ENCODE measurements at places on chromosomes 11 and 22.
A peak's percentile ranks its signal among the peaks of the same experiment; 100 is the strongest.

- DNase-seq, result peak; percentile 45
These were observed 240.6 kb downstream of the ETS1 start for GRCh38 chr11:128346804-128347203.

DNA sequence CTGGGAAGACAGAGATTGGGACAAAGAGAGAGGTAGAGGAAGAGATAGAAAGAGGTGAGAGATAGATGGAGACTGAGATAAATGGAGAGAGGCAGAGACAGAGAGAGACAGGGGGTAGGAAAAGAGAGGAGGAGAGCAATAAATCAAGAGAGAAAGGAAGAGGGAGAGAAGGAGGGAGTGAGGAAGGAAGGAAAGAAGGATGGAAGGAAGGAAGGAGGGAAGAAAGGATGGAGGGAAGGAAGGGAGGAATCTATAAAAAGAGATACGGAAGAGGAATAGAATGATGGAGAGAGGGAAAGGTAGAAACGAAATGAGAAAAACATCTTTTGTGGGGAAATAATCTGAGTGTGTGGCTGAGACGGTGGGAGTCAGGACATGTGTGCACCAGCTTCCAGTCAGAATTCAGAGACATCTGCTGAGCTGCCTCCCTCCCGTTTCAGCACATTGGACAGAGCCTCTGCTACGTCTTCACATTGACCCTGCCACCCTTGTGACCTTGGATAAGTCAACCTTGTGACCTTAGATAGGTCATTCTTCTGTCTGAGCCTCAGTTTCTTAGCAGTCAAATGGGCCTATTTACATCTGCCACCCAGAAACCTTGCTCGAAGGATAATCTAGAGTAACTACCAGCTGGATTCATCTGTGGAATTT, 417.8 kb downstream of the MIAT start:
- DNase-seq, result no peak

DNA sequence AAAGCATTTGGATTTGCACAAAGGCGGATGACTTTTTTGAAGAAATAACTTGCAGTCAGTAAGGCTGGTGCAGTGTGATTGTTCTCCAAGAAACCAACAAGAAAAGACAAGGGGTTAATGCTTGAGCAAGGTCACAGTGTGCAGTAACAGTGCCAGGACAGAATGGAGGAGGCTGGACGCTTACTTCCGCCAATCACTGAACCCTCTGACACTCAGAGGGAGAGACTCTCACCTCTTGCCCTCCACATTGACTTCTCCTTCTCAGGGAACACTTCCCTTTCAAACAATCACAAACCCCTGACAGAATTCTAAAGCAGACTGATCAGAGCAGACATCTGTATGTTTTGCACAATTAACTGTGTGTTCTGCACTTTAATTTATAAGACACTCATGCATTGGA, 228.4 kb downstream of the BLID start:
- DNase-seq, result no peak

GRCh38 chr11:57335023-57335342, 709 bp downstream of the SSRP1 start:
- DNase-seq, result no peak

DNA sequence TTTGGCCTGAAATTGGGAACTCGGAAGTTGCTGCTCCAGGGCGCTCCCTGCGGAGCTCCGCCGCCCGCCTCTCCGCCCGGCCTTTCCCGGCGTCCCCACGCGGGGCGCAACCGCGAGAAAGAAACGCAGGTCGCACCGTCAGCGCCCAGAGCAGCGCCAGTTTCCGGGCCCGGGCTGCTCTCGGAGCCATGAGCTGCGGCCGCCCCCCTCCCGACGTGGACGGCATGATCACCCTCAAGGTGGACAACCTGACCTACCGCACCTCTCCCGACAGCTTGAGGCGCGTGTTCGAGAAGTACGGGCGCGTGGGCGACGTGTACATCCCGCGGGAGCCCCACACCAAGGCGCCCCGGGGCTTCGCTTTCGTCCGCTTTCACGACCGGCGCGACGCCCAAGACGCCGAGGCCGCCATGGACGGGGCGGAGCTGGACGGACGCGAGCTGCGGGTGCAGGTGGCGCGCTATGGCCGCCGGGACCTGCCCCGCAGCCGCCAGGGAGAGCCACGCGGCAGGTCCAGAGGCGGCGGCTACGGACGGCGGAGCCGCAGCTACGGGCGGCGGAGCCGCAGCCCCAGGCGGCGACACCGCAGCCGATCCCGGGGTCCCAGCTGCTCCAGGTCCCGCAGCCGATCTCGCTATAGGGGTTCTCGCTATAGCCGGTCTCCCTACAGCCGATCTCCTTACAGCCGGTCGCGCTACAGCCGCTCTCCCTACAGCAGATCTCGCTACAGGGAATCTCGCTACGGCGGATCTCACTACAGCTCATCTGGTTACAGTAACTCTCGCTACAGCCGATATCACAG, 521 bp downstream of the SRSF8 start:
- peak; percentile 79 for DNase-seq

GRCh38 chr11:76802621-76803020, 19.5 kb downstream of the TSKU start:
- DNase-seq, result no peak

DNA sequence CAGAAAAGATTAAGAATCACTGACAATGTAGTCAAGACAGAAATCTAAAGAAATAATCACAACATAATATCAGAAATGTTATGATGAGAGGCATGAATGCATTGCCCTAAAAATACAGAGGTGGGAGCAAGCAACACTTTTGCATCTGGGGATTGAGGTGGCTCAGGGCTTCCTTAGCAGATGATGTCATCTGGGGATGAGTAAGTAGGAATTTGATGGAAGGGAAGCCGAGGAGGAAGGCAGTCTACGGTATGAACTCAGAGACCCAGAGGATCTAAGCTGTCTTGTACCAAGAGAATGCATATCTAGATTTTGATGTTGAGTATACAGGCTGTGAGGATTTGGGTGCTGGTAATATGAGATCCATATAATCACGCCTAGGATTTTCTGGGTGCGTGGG, 193.0 kb upstream of the SNX19 start:
- no peak for DNase-seq

DNA sequence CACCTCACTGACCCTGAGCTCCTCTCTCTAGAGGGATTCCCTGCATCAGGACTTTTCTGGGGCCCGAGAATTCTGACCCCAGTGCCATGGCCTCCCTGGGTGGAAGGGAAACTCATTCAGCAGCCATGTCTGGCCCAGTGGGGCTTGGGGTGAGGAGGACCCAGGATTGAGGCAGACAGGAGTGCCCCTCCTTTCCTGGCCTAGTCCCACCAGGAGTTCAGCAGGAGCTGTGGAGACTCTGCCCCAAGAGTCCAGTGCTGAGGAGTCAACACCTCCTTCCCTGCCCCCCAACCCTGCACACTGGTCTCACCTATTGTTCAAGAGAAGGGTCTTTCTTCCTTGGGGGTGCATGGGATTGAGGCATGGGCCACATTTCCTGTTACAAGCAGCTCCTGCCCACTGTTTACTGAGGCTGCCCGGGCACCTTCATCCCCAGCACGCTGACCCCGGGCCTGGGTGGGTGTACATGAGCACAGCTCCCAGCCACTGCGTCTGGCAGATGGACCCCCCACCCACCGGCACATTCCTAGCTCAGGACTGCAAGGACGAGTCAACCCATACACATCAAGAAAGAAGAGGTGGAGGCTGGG, 33.9 kb downstream of the ALX4 start:
- DNase-seq, result no peak

Data from CD4-positive, alpha-beta T cell treated with Interleukin-17A for 4 hours (primary cell).